ENCODE measurements at places on chromosomes 3 and 15.
A peak's percentile ranks its signal among the peaks of the same experiment; 100 is the strongest.

- no peak for DNase-seq
Observed at GRCh38 chr15:27956285-27956684, 142.8 kb downstream of the OCA2 start.

GRCh38 chr3:181006541-181006940 is 17.0 kb upstream of the DNAJC19 start:
- DNase-seq: no peak

DNA sequence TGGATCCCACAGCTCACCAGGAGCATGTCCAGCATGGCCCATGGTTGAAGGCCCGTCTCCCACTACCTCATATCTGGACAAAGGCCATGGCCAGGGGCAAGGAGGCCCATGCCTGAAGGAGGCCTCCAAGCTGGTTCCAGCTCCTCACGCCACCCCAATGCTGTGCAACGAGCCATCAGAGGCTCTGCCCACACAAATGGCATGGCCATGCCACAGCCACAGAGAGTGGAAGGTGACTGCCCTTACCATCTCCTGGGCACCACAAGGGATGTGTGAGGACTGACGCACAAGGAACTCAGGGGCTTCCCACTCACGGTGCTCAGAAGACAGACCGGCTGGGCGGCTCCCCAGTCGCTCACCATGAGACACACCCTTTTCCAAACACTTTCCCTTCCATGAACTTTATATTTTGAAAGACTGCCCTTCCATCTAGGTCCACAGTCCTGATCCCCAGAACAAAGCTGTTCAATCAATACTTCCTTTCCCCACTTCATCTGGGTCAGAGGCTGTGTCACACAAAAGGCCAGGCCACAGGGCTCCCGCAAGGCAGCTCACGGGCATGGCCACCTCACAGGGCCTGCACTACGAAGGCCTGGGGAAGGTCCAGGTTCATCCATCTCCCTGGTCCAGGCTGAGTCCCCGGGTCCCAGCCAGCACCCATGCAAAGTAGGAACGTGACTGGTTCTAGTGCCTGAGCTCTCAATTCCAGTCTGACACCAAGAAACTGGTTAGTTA is 66.4 kb downstream of the CYFIP1 start:
- no peak for DNase-seq

GRCh38 chr3:17602126-17602525 is 140.3 kb downstream of the TBC1D5 start:
- DNase-seq: no peak

DNA sequence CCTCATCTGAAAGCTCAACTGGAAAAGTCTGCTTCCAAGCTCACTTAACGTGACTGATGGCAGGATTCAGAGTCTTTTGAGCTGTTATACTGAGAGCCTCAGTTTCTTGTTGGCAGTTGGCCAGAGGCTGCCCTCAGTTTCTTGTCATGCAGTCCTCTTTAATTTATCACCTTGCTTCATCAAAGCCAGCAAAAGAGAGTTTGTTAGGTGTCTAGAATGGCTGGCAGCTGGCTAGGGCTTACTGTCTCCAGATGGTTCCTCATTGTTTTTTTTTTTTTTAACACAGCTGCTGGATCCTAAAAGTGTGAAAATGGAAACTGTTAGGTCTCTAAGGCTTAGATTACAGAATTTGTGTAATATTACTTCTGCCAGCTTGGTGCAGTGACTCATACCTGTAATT is 310.6 kb downstream of the PDCD6IP start:
- no peak for DNase-seq

DNA sequence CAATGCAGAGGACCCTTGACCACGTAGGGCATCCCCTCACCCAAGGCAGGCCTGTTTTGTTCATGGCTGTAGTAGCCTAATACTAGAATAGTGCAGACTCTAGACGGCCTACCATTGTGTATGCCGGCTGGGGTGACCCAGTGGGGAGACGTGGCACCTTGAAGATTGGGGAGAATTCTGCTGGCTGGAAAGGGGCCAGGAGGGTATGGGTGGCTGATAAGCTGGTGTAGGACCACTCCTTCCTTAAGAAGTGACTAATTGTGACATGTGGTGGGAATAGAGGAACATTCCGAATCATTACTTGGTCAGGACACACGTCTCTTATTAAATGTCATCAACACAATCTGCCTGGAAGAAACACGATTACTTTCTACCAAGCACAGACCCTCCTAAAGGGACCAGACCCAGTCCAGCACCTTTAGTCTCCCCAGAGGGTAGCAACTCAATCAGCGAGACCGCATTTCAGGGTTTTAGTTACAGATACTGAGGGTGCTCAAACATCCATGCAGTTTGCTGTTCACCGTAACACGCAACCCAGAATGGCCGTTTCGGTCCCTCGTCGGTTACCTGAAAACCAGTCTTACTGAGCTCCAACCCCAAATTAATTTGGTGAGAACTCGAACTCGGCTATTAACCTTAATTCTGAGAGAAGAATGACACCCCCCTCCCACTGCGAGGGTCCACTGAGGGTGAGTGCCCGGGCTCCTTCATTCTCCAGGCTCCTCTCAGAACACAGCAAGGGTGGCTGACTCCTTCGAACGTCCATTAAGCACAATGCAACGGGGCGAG is 1.6 kb upstream of the KLF13 start:
- DNase-seq: no peak

- no peak for DNase-seq
Observed at GRCh38 chr15:92596623-92597022, 59.0 kb downstream of the FAM174B start.

DNA sequence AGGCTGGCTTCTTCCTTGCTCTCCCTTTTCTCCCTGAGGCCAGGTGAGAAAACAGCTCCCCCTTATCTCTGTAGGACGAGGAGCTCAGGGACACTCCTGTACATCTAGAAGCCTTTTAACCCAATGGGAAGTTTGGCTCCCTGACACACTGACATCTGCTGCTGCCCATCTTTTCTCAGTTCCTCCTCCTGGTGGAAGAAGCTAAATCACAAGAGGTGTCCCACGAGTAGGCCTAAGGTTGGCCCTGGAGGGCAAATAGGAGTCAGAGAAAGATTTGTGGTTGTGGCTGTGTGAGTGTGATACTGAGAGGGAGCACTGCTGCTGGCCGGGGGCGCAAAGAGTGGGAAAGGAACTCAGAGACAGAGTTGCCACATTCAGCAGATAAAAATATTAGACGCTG is 49.5 kb downstream of the ARHGAP31 start:
- peak; percentile 37 for DNase-seq

DNA sequence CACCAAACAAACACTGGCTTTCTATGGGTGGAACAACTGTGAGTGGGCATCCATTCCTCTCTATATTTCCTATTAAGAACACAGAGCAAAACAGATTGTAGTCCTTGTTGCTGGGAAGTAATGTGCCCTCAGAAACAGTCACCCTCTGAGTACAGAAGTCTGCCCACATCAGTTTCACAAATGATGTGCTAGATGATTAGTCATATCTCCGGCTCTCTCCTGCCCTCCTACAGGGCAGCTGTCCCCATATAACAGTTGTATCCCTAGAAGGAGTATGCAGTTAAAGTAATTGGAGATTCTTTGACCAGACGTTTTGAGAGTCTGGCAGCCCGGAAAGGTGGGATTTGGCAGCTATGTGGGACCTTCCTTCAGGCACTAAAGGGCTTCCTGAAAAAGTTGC is 159.9 kb downstream of the APBA2 start:
- DNase-seq: no peak

- no peak for DNase-seq
Observed at GRCh38 chr15:41908736-41909461, 15.0 kb upstream of the SPTBN5 start.

GRCh38 chr15:25860885-25861866 is 2.0 kb downstream of the ATP10A start:
- no peak for DNase-seq

DNA sequence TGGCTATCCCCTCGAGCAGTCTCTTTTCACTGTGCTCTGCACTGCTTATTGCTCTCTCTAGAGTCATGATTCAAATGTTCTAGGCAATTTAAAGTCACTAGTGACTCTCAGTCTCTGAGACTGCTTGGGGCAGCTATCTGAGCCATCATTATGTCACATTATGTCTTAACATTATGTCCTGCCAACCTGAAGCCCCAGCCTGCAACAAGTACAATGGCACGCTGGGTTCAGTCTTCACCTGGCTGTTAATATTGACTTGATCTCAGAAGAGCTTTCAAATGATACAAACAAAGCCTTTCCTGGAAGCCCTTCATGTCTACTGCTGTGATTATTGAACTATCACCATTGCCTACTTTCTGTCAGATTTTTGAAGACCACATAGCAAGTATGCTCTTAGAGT is 128.1 kb upstream of the GRM7 start:
- DNase-seq: no peak

DNA sequence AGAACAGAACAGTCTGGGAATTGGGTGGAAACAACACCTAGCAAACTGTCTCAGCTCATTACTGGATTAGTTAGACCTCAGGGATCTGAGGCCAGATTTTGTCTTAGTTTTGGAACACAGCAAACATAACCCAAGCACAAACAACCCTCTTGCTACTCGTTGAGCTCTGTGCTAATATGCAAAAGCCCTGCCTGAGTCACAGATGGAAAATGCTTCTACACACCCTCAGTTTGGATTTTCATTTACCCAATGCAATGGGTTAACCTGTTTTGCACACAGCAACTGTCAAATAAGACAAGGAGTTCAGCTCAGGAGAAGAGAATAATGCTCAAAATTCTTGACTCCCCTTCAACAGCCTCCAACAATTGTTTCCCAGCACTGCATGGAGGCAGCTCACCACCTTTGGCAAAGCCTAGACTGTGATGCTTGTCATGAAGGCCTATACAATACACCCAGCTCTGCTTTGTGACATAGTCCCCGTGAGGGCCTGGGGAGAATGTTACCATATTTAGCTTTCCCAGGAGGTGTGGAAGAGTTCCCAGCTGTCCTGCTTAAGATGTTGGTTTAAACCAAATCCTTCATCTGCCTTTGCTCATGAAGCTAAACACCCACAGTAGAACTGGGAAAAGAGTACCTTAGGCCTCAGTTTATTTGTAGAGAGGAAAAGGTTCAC is 68.9 kb upstream of the MNS1 start:
- DNase-seq: no peak

GRCh38 chr3:107542665-107543064 is 19.9 kb downstream of the BBX start:
- no peak for DNase-seq

- DNase-seq: no peak
Observed at GRCh38 chr15:92120094-92120795, 266.7 kb downstream of the SLCO3A1 start.

DNA sequence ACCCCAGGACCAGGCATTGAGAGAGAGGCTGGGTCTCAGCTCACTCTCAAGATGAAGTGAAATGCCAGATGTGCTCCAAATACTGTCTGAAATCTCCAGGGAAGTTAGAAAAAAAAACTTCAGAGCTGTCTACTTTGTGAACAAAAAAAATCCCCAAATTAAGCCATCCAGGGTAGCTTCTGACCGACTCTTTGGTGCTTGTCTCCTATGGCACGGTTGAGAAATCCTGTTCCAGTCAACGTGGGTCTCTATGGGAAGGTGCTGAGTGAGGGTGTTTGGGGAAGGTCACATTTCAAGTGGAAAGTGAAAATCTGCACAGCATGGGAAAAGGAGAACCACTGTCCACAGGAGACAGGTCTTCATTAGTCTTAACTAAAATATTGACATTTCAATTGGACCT is 322.5 kb upstream of the CFAP20DC start:
- no peak for DNase-seq

DNA sequence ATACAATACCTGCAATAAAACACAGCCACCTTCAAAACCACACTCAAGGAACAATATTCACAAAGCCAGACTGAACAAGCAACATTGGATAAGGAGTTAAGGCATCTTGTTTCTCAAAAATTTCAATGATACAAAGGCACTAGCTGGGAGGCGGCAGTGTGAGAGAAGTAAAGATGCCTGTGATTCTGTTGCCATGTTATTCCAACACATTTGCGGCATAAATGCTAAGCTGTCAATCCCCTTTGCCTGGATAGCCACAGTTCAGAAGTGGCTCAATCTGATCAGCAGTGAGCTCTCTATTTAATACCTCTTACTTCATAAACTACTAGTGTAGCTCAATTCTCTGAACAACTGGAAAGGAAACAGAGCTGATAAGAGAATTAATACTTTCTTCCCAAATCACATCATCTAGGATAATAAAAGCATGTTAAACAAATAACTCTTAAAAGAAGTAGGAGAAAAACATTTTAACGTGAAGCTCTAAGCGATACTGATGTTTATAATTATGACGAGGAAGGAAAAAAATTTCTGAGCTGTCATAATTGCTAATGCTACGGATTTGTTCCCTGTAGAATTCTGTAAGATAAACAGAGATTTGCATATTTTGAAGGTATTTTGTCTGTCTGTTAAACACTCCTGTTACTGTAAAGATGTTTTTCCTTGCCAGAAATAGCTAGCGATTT is 358.4 kb downstream of the FOXP1 start:
- no peak for DNase-seq

- no peak for DNase-seq
Observed at GRCh38 chr15:25838191-25838870, 24.8 kb downstream of the ATP10A start.

- no peak for DNase-seq
Observed at GRCh38 chr3:194836661-194837060, 151.0 kb downstream of the FAM43A start.

DNA sequence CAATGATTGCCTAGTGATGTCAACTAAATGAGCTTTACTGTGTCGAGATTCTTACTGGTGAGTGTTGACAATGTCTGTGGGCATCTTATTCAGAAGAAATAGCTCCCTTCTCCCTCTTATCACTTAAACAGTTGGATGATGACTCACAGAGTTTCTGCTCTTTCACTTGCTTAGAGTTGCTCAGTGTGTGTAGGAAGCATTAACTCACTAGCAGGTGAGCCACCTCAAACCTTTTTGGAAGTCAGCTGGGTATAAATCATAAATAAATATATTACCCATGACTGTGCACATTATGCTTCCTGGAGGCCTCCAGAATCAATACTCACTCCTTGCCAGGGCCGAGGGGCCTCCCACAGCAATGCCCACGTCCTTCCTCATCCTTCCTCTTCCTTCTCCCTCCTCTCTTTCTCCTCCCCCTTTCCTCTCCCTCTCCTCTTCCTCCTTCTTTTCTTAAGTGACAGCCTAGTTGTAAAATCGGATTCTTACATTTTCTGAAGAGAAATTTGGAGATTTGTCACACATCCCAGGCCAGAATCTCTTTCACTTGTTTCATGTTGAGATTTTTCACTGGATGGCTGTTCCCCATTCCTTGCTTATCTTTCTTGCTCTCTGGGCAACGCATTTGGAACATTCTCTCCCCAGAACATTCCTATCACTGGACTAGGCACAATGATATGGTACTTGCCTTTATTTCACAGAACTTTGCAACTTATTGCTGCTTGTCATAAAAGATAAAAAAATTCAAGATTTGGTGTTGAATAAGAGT is 17.5 kb downstream of the SHC4 start:
- DNase-seq: no peak

DNA sequence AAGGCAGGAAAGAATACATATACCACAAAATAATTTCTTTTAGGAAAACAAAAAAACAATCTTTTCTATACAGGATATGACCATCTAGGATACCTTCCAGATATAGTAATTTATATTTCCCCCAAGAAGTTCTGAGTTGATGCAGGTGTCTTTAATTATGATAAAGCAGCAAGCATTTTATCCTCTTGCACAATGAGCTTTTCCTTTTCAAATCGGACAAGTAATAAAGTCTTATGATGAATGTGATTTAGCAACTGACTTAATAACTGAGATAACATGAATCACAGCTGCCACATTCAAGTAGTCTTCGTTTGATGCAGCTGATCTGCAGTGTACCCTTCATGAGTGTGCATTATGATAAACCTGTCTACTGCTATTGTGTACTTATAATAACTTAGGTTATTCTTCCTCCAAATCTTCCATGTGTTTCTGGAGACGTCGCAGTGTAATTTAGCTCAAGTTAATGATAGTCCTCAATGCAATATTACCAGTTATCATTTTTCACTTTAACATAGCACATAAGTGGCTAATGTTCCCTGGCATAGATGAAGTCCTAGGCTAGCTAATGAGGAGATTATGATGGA is 260.3 kb upstream of the MRPL3 start:
- no peak for DNase-seq

Measured in GM20000 (cell line).